HT-29 (cell line): ENCODE measurements at places on chromosomes 7 and 10. TPM values are rescaled to one million over a fixed set of nuclear protein-coding genes. Genes with fewer than 3 reads are reported as not detected.

DNA sequence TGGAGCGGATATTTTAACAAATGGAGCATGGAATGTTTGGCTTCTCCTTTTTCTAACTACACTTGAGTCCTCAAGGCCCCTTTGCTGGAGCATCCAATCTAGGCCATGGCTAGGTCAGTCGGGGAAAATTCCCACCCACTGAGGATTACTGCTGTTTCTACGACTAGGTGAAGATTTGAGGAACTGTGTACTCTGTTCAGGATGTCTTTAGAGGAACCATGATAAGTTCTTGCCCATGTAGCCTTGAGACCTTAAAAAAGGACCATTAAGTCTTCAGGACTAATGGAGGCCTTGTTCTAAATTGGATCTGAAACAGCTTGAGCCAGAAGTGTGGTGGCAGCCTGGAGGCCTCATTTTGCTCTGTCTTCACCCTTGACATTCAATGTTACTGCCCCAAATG is 6.2 kb downstream of the AGK start:
- no peak for DNase-seq

DNA sequence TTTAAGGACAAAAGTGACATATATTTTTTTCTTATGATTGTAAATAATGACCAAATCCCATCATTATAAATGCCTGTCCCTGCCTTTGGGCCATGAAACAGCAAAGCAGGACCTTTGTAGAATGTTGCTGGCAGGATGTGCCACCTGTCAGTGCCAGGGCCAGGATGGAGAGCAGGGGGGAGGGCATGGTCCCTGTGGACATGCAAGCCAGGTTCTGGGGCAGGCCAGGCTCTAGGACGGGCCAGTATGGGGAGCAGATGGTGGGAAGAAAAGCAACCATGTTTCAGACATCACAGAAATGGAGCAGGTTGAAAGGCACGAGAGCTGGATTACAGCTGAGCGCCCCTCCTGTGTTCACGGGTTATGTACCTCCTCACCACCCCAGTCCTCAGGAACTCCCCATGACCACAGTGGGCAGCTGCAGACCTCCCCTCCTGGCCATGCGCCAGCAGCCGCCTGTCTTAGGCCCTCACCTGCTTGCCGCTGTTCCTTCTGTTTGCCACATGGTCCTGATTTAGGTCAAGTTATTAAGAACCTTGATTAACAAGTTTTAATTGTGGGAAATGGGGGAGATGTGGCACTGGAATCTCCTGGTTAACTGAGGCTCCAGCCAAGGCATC is 210.4 kb downstream of the PAXIP1 start:
- no peak for DNase-seq

KCNIP2 gene
- 1.2 and 1.9 TPM in 2 replicates for total RNA-seq

DEPP1 gene
- 67.2 and 68.3 TPM in 2 replicates for total RNA-seq

- DNase-seq, result no peak
Measured at GRCh38 chr7:158204453-158204852, 383.2 kb downstream of the PTPRN2 start.

GRCh38 chr10:14821635-14822375 is 16.0 kb downstream of the CDNF start:
- no peak for DNase-seq

TFEC gene
- total RNA-seq, result not detected in 2 replicates

PGAM2 gene
- 0.56 TPM in 1 of 2 replicates, not detected in the other for total RNA-seq

GRCh38 chr10:61702584-61702983 is 39.9 kb downstream of the CABCOCO1 start:
- no peak for DNase-seq

DNA sequence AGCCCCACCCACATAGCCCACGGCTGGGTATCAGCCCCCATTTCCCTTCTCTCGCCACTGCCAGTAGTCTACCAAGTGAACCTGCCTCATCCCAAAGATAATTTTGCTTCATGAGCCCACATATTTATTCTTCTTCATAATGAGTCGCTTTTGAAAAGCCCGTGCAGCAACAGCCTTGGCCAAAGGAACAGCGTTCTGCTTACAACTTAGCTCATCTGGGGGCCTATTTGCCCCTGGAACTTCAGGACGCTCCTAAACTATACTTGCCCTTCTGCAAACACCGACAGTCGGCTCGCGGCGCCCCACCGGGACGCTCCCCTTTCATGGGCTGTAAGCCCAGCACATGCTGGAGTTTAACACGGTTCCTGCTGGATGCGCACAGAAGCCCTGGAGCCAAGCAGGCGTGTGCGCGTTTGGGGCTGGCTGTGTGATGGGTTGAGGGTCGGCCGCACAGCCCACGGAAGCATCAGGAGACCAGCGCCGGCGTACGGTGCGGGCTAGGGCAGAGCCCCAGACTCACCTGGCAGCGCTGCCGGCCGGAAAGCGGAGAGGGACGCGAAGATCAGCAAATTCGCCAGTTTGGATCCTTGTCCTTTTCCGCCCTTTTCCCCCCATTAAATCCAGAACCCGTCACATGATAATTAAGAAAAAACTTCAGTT is 370 bp downstream of the TMEM60 start:
- DNase-seq, result no peak

GRCh38 chr10:132455441-132455971 is 58.5 kb downstream of the PWWP2B start:
- no peak for DNase-seq

DNA sequence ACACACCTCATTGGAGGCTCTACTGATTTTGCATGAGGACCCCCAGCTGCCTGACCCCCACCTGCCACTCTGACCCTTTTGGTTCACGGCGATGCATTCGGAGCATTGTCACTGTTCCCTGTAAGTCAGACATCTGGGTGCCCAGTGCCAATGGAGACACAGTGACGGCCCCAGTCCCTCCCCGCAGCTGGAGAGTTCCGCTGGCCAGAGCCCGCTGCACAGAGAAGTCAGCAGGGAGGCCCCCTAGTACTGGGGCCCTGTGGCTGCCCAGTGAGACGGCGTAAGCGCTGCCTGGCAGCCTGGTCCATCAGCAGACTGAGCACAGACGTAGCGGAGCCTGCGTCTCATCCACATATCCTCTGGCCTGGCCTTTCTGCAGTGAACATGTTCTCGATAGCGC is 77.5 kb downstream of the NKX6-2 start:
- DNase-seq, result no peak

AS3MT gene
- total RNA-seq, result not detected in 2 replicates

DNA sequence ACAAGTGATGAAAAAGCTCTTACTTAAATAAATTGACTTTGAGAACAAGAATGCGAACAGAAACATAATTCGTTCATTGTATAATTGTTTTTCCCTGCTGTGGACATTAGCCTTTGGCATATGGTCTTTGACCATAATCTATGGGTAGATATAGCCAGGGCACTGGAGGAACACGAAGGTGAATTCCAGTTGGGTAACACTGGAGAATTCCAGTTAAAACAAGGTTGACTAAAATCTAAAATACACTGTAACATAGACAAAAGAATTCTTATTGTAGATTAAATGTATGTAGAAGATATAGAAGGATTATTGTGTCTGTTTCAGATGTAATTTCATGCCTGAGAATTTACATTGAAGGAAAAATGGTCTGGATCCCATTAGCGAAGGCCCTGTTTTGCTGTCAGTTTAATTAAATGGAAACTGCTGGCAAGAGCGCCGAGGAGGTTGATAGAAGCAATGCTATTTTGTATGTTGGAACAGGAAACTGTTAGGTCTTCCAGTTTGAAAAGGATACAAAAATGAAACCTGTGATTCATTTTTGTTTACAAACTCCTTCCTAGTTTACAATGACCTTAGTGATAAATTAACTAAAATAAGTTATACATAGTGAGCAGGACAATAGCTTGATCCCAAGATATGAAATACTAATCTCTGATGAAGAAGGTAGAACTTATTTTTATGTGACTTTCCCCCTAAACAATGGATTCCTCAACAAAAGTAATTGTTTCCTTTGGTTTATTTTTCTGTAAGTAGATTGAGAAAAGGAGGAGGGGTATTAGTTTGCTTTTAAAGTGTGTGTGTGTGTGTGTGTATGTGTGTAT is 68.9 kb downstream of the ARID5B start:
- no peak for DNase-seq

ZPBP gene
- not detected in 2 replicates for total RNA-seq

TSPAN12 gene
- 32.6 and 40.4 TPM in 2 replicates for total RNA-seq

GRCh38 chr10:45198486-45199204 is 116.8 kb downstream of the OR13A1 start:
- DNase-seq, result no peak

ZNHIT1 gene
- total RNA-seq, result 180 and 189 TPM in 2 replicates

GRCh38 chr7:127534636-127535035 is 50.8 kb downstream of the GCC1 start:
- no peak for DNase-seq
